NCI-H146 (cell line): ENCODE measurements at places on chromosomes 7 and 10.

- DNase-seq, result no peak
Measured at GRCh38 chr10:122515588-122516231, 44.8 kb upstream of the DMBT1 start.

GRCh38 chr7:140638173-140638791, 2.3 kb downstream of the DENND2A start:
- no peak for DNase-seq

- peak; percentile 89 for DNase-seq
Measured at GRCh38 chr7:68922850-68923249, 675.4 kb upstream of the AUTS2 start.

- no peak for DNase-seq
Measured at GRCh38 chr7:140249036-140249806, 72.4 kb upstream of the KDM7A start.

- DNase-seq, result peak; percentile 65
Measured at GRCh38 chr10:110304394-110304779, 333 bp downstream of the SMNDC1 start.

GRCh38 chr7:149432121-149432691, 28.7 kb downstream of the ZNF777 start:
- no peak for DNase-seq

DNA sequence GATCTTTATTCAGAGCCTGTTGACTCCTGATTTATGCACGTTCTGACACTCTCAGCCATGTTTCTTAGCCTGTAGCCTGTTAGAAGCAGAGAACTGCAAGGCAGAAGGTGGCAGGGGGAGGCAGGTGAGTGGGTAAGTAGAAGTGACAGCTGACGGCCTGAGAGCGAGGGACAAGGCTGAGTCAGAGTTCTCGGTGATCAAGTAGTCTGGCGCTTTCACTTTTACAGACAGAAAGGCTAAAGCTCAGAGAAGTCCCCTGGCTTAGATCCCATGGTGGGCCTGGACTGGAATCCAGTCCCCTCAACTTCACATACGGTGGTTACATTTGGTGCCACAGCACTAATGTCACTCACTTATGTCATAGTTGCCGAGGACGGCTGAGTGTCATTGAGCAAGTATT, 139.0 kb downstream of the TACC2 start:
- no peak for DNase-seq

- no peak for DNase-seq
Measured at GRCh38 chr10:30553626-30554439, 75.7 kb downstream of the LYZL2 start.

- no peak for DNase-seq
Measured at GRCh38 chr7:52826515-52827265, 208.7 kb upstream of the POM121L12 start.
